ENCODE measurements at places on chromosomes 6 and 20.

DNA sequence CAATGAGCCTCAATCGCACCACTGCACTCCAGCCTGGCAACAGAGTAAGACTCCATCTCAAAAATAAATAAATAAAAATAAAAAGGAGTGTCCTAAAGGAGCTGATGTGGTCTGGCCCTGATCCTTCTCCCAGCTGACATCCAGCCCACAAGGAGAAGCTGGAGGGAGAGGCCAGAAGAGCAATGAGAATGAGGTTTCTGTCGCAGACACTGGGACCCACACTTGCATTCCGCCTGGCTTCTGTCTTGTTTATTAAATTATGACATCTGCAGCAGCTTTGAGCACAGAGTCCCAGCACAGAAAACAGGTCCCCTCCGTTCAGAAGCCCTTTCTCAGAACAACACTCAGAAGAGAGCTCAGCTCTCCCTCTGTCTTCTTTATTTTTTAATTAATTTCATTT is 10.3 kb upstream of the E2F1 start:
- peaks cover 2% of the 10 kb centered on the region for H3K4me1 ChIP-seq
- H3K36me3 ChIP-seq, result no peaks in the 10 kb centered on the region
- no peak overlapping the region for H3K27ac ChIP-seq
- no peak for DNase-seq

GRCh38 chr20:38460040-38460623 is 12.5 kb upstream of the RALGAPB start:
- no peak overlapping the region for H3K27ac ChIP-seq
- no peak overlapping the region for H3K4me3 ChIP-seq
- H3K4me1 ChIP-seq, result no peaks in the 10 kb centered on the region
- DNase-seq, result no peak

GRCh38 chr6:121770943-121771342 is 335.5 kb downstream of the GJA1 start:
- no peak overlapping the region for H3K4me3 ChIP-seq
- no peak overlapping the region for H3K27ac ChIP-seq

DNA sequence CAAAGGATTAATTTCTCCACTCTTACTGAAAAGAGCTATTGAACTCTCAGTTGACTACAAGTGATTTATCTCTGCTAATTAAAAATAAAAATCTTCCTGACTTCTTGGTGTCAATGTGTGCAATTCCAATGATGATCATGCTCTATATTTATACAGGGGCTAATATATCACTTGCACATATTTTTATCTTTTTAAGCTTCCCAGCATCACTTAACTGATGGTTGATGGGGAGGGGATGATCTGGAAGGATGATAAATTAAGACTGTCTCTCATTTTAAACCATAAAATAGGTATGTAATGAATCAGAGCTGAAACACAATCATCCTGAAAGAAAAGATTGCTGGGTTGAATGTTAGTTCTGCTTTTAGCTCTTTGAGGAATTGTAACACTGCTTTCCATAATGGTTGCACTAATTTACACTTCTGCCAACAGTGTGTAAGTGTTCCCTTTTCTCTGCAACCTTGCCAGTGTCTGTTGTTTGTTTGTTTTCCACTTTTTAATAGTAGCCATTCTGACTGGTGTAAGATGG is 169.6 kb upstream of the ECI2 start:
- no peak overlapping the region for H3K4me3 ChIP-seq
- peaks cover 7% of the 10 kb centered on the region for H3K27me3 ChIP-seq
- H3K36me3 ChIP-seq, result no peaks in the 10 kb centered on the region
- no peak for DNase-seq
